Panc1 (cell line): ENCODE measurements at places on chromosomes 7 and 10. TPM values are rescaled to one million over a fixed set of nuclear protein-coding genes. Genes with fewer than 3 reads are reported as not detected.

GRCh38 chr7:139699640-139700504 lies 77.9 kb downstream of the HIPK2 start:
- no peaks in the 10 kb centered on the region for H3K27me3 ChIP-seq
- H3K4me3 ChIP-seq = no peak overlapping the region
- no peak for DNase-seq

DNA sequence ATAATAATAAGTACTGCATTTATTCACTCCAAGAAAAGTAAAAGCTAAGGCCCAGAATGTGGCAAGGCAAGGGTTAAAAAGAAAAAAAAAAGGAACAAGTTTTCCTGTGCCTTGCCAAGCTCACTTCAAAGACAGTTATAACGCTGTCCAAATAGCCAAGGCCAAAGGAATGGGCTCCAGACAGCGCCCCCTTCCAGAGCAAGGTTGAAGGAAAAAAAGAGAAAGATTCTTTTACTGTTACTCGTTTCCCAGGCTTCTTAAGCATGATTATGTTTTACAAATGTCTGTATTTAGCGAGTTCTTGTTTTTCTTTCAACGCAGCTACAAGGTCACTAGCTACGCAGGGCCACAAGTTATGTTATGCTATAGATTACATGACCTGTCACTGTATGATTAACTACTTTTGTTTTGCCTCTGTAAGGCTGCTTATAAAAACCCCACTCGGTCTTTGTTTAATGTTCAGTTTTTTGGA lies 9.1 kb upstream of the EIF4H start:
- no peak overlapping the region for H3K27ac ChIP-seq
- no peak for DNase-seq
- no peaks in the 10 kb centered on the region for H3K27me3 ChIP-seq
- H3K4me1 ChIP-seq = no peaks in the 10 kb centered on the region
- no peaks in the 10 kb centered on the region for H3K36me3 ChIP-seq
- no peak overlapping the region for H3K4me3 ChIP-seq

Gene DOCK4
- 10.8 TPM for total RNA-seq

- peaks cover 7% of the 10 kb centered on the region; the same call in 1 of the 2 replicates for H3K4me1 ChIP-seq
- H3K27ac ChIP-seq = no peak overlapping the region
Measured at GRCh38 chr7:158399762-158400161, 187.9 kb downstream of the PTPRN2 start.

Gene RFC2
- total RNA-seq = 56.2 TPM

DNA sequence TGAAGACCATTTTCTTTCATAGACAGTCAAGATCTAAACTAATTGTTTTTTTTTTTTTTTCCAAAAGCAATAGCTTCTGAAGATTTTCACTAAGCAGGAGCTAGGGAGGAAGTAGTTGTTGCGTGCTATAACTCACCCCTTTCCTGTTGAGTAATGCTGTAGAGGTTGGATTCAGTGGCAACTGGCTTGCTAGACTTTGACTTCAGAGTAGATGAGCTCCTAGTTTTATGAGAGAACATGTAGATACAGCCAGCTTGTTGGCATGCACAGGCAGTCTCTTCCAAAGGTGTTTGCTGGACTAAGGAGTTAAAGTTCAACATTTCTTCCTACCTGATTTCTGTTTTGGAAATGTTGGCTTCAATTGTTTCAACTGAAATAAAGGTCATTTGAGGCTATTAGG lies 66.2 kb upstream of the MXI1 start:
- no peaks in the 10 kb centered on the region for H3K4me1 ChIP-seq
- H3K36me3 ChIP-seq = no peaks in the 10 kb centered on the region
- no peak for DNase-seq

- H3K27ac ChIP-seq = no peak overlapping the region
- no peaks in the 10 kb centered on the region for H3K36me3 ChIP-seq
- no peak overlapping the region for H3K4me3 ChIP-seq
Measured at GRCh38 chr10:88037623-88038022, 174.2 kb downstream of the PTEN start.

DNA sequence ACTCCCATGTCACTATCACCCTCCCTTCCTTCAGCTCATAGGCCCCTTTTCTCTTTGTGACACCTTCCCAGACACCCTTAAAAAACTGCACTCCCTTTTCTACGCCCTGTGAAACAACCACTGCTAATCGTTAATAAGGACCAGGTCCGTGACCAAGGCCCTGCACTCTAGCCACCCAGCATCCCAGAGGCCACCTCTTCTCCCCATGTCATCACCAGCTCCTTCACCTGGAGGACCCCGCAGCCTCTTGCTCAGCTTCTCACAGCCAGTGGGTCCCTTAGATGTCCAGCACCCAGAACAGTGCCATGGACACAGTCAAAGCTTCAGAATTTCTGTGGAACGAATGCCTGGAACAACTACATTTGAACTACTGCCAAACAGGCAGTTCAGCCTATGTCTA lies 2.3 kb downstream of the PARD3 start:
- no peak overlapping the region for H3K4me3 ChIP-seq
- H3K27me3 ChIP-seq = no peaks in the 10 kb centered on the region
- H3K27ac ChIP-seq = no peak overlapping the region
- peaks cover 29% of the 10 kb centered on the region for H3K4me1 ChIP-seq
- no peak for DNase-seq

Gene GRID2IP
- total RNA-seq = 0.13 TPM

DNA sequence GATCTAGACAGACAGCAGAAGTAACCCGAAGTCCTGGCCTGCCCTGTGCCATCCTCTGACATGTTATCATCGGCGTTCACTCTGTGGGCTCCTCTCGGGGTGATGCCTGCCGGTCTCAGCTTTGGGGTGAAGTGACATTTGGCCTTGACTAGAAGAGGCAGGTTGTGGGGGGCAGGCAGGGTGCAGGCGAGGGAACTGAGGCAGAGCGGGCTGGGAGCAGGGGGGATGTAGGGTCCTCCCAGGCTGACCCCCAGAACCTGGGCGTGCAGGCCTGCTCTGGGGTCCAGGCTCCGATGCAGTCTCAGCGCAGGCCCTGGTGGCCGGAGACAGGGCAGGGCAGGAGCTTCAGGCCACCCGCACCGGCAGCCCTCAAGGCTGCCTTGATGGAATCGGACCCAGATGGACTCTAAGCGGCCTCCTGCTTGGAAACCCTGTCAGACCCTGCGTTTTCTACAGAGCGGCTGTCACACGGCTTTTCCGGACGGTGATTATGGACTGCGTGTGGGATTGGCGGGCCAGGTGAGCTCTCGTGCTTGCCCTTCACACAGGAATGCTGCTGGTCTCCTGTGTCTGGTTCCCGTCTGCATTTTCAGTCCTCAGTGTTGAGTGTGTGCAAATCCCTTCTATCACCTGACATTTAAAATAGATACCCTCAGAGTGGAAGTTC lies 842 bp upstream of the JAKMIP3 start:
- H3K4me3 ChIP-seq = peak overlapping the region; percentile 56
- H3K27ac ChIP-seq = peak overlapping the region; percentile 77
- DNase-seq = no peak
- peaks cover 5% of the 10 kb centered on the region; the same call in 1 of the 2 replicates for H3K27me3 ChIP-seq
- H3K36me3 ChIP-seq = no peaks in the 10 kb centered on the region
- peaks cover 11% of the 10 kb centered on the region for H3K4me1 ChIP-seq

DNA sequence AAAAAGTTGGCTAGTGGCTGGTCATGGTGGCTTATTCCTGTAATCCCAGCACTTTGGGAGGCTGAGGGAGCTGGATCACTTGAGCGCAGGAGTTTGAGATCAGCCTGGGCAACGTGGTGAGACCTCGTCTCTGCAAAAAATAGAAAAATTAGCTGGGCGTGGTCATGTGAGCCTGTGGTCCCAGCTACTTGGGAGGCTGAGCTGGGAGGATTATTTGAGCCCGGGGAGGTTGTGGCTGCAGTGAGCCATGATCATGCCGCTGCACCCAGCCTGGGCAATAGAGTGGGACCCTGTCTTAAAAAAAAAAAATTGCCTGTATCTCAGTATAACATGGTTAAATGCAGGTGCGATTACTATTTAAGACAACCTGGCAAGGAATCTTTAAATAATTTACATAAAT lies 61.0 kb downstream of the ADD3 start:
- no peaks in the 10 kb centered on the region for H3K36me3 ChIP-seq
- no peak overlapping the region for H3K4me3 ChIP-seq
- no peak overlapping the region for H3K27ac ChIP-seq
- H3K4me1 ChIP-seq = no peaks in the 10 kb centered on the region
- DNase-seq = no peak

Gene LBX1
- total RNA-seq = 0.15 TPM
